Activated naive CD4-positive, alpha-beta T cell (primary cell): ENCODE measurements at places on chromosomes 3 and 15.

DNA sequence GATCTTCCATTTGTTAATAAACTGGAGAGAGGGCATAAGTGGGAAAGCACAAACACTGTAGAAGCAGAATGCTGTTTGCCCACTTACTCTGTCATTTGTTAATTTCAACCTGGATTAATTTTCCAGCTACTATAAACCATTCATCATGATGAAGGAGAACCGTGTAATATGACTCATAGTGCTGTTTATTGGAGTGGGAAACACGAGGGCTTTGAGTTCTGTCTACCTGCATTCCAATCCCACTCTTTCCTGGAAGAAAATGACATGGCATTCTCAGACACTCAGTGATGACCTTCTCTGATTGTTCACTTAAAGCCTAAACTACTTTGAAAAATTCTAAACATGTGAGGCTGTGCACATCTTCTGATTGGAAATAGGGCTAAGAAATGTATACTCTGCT lies 826.7 kb downstream of the AGBL1 start:
- DNase-seq: no peak

DNA sequence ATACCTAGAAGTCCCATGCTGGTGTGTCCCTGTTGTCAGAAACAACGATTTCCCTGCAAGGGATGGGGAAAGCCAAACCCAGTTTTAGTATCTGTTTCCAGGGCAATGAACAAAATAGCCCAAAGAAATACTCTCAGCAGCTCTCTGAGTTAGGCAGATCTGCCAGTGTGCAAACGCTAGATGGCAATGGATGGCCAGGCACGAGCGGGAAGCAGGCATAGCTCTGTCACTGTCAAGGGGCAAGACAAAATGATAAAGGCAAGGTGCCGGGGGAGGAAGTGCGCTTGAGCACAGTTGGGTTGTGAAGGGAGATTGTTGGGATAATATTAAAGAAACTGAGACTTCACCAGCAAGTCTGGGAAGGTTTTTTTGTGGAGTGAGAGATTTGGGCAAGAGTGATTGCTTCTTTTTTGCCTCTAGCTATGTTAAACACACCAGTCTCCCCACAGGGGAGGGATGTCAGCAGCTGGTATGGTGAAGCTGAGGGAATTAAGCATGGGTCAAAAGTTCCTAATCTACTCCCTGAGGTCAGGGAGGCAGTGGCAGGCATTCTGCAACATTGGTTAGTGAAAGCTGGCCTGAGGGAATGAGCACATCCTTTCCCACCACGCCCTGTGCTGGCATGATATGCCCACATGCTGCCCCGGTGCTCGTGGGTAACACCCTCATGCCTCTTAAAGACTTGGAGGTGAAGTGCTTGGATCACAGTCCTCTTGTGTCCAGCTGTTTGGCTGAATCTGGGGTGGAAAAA lies 117.5 kb downstream of the PDCD6IP start:
- no peak for DNase-seq

DNA sequence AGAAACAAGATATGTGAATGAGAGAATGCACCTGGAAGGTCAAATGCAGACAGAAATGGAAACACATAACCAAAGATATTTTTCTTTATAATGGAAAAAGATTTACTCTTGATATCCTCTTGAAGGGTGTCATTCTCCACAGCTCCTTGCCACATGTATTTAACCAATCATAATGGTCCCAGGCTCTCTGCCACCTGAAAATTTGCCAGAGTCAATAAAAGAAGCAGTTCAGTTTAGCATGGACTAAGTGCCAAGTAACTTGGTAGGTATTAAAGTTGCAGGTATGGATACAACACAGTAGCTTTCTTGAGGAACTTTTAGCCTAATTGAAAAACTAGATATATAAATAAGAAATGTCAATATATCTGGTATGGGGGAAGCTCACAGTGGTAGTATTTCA lies 33.5 kb downstream of the TUSC7 start:
- DNase-seq: no peak

- no peak for DNase-seq
These were observed 6.0 kb downstream of the MINDY2 start for GRCh38 chr15:58777107-58777506.

DNA sequence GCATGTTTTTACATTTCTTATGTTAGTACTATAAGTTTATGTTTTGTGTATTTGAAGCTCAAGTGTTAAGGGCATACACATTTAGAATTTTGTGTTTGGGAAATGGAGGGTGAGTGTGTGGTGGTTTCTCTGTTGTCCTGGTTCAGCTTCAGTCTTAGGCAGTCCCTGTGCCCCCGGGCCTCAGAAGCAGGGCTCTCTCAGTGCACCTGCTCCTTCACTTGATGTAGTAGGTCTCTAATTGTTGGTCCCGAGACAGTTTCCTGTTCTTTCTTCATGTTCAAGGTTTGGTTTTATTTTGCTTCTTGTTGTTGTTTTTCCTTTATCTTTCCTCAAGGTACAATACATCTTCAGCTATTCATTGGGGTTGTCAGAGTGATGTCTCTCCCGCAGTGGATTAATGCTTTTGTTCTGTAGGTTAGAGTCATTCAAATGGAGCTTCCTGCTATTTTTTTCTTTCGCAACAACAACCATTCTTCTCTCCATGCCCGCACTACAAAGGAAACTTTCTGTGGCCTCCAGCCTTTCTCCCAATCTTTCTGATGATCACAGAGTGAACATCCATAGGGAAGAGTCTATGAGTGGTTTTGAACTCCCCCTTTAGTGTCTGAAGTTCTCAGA lies 177.8 kb upstream of the GOLGA6L4 start:
- DNase-seq: no peak

DNA sequence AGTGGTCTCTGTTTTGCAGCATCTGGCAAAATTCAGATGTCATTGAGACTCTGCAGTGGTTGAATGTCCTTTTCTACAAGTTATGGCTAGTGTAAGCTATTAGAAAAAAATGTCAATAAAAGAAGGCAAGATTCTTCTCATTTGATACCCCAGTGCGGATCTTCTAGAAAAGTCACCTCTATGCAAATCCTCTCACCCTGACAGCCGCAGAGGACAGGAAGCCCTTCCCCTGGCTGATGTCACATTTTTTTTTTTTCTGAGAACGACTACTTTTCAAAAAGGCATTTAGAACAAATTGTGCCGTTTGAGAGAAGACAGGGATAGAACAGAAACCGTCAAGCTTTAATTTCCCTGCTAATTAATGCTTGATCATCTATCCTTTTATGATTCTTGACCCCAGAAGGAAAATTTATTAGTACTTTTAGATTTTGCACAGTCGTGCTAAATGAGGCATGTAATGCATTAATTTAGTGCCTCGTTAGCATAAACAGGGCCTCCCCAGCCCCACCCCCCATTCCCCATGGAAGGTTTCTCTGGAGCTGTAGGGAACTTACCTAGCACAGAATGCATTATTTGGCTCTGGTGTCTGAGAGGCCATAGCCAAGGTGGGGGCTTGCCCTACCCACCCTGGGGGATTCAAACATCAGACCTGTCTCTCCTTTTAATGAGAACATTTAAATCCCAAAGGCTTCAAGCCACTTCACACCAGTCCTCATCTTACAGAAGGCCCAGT lies 183.8 kb downstream of the OPA1 start:
- DNase-seq: no peak

- DNase-seq: no peak
These were observed 84.3 kb downstream of the MB21D2 start for GRCh38 chr3:192833177-192833890.

DNA sequence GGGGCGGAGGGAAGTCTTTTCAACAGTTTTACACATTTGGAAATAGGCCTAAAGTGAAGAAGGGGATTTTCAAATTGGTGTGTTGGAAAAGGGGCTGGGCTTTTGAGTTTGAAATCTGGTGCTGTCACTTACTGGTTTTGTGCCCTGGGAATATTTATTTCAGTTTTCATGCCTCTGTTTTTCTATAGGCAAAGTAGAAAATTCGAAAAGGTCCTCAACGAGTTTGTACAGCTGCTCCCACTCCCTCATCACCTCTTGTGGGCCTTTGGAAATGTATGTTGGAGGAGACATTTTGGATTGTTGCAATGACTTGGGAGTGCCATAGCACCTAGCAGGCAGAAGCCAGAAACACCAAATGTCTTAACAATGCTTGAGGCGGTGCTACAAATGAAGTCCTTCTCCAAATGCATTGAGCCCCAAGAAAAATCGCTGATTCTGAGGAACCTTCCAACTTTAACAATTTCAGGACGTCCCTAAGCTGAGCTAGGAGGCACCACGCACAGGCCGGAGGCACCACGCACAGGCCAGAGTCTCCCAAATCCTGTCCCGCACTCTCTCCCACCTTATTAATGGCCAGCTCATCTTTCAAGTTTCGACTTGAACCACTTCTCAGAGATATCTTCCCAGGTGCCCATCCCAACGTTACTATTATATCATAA lies 639 bp upstream of the POLR2M start:
- no peak for DNase-seq
